Neural crest cell (in vitro differentiated cells): ENCODE measurements at places on chromosomes 11 and 22. TPM values are rescaled to one million over a fixed set of nuclear protein-coding genes. Genes with fewer than 3 reads are reported as not detected.
A peak's percentile ranks its signal among the peaks of the same experiment; 100 is the strongest.

The MMP8 gene
- total RNA-seq, result not detected in 2 replicates

GRCh38 chr11:64628596-64628995, 37.6 kb downstream of the SLC22A12 start:
- DNase-seq, result no peak

GRCh38 chr11:73493956-73494598, 103.8 kb downstream of the FAM168A start:
- DNase-seq, result no peak

GRCh38 chr11:121790430-121790829, 325.6 kb downstream of the BLID start:
- DNase-seq, result no peak

The IGF2 gene
- 19.0 and 20.1 TPM in 2 replicates for total RNA-seq

- no peak for DNase-seq
Observed at GRCh38 chr22:44441401-44442185, 56.4 kb downstream of the RTL6 start.

The APOL3 gene
- not detected in 2 replicates for total RNA-seq

GRCh38 chr11:62880231-62880802, 379 bp upstream of the SLC3A2 start:
- DNase-seq, result peak; percentile 24

The PRSS23 gene
- 27.5 and 27.6 TPM in 2 replicates for total RNA-seq
